ENCODE measurements at places on chromosomes 3 and 15.

GRCh38 chr15:89496155-89497098 lies at the start of gene RHCG:
TSS of gene RHCG (minus strand) at chr15:89496583. CDS start at chr15:89496544, 39 bp downstream.
- no peak within 1 kb of the TSS for H3K27ac ChIP-seq
- no peak within 1 kb of the TSS for H3K4me3 ChIP-seq
- peaks cover 36% of the 10 kb centered on the region for H3K27me3 ChIP-seq
- no peak for DNase-seq

- no peaks in the 10 kb centered on the region for H3K4me1 ChIP-seq
- H3K36me3 ChIP-seq: no peaks in the 10 kb centered on the region
- no peak for DNase-seq
- H3K4me3 ChIP-seq: no peak overlapping the region
- no peak overlapping the region for H3K27ac ChIP-seq
Observed at GRCh38 chr3:64988188-64988587, 300.4 kb upstream of the ADAMTS9 start.

- no peak overlapping the region for H3K27ac ChIP-seq
- no peaks in the 10 kb centered on the region for H3K36me3 ChIP-seq
- no peaks in the 10 kb centered on the region for H3K27me3 ChIP-seq
- no peak overlapping the region for H3K4me3 ChIP-seq
- no peak for DNase-seq
Observed at GRCh38 chr3:178802259-178802658, 266.0 kb downstream of the KCNMB2 start.

- H3K4me1 ChIP-seq: no peaks in the 10 kb centered on the region
- no peak overlapping the region for H3K4me3 ChIP-seq
- H3K27me3 ChIP-seq: no peaks in the 10 kb centered on the region
- H3K36me3 ChIP-seq: no peaks in the 10 kb centered on the region
Observed at GRCh38 chr3:31025541-31025940, 131.1 kb upstream of the GADL1 start.

- peaks cover 4% of the 10 kb centered on the region for H3K4me1 ChIP-seq
- DNase-seq: no peak
- H3K36me3 ChIP-seq: peaks cover 13% of the 10 kb centered on the region
- H3K27ac ChIP-seq: no peak overlapping the region
Observed at GRCh38 chr3:158685159-158685558, 12.7 kb upstream of the LXN start.

- H3K4me1 ChIP-seq: no peaks in the 10 kb centered on the region
- no peak for DNase-seq
- peaks cover 63% of the 10 kb centered on the region for H3K27me3 ChIP-seq
- H3K27ac ChIP-seq: no peak overlapping the region
- H3K4me3 ChIP-seq: no peak overlapping the region
- no peaks in the 10 kb centered on the region for H3K36me3 ChIP-seq
Observed at GRCh38 chr3:184602372-184603150, 41.0 kb downstream of the EPHB3 start.

DNA sequence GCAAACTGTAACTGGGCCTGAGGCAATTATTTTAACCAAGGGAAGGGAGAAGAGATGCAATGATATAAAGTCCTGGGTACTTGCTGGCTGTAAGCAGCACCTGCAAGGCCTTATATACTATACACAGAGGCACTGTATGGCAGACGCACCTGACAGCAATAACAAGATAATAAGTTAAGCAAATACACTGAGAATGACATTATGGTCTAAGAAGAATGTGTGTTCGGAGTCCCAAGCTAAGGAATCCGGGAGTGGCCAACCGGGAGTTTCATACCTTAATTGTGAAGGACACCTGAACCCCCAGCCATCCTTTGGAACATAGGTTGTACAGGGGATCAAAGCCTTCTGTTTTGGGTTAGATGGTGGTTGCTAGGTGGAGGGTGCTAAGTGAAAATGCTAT lies 13.7 kb downstream of the FAM240A start:
- H3K27ac ChIP-seq: no peak overlapping the region
- no peak for DNase-seq
- H3K27me3 ChIP-seq: peaks cover 21% of the 10 kb centered on the region
- no peak overlapping the region for H3K4me3 ChIP-seq
- no peaks in the 10 kb centered on the region for H3K36me3 ChIP-seq

- no peak overlapping the region for H3K27ac ChIP-seq
- no peak overlapping the region for H3K4me3 ChIP-seq
- H3K36me3 ChIP-seq: no peaks in the 10 kb centered on the region
- peaks cover 2% of the 10 kb centered on the region for H3K4me1 ChIP-seq
- peaks cover 29% of the 10 kb centered on the region for H3K27me3 ChIP-seq
Observed at GRCh38 chr3:33278163-33278562, 921 bp downstream of the FBXL2 start.

DNA sequence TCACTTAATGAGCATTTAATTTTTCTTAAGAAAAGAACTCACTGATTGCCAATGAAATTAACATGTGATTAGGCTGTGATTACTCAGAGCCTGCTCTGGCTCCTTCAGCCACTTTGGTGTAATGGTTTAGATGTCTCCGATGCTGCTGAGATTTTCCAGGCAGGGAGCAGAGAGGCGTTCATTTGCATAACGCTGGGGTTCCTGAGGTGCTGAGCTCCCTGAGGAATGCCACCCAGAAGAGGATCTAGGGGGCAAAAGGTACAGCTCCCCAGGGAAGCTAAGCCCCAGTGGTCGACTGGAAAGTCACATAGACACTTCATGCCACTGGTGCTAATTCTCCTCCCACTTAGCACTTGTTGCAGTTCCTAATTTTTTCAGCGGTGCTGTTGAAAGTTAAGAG lies 119.5 kb downstream of the USP13 start:
- H3K27ac ChIP-seq: no peak overlapping the region
- H3K4me3 ChIP-seq: no peak overlapping the region
- peaks cover 24% of the 10 kb centered on the region for H3K36me3 ChIP-seq
- DNase-seq: no peak
- no peaks in the 10 kb centered on the region for H3K27me3 ChIP-seq
- peaks cover 2% of the 10 kb centered on the region for H3K4me1 ChIP-seq

- H3K36me3 ChIP-seq: no peaks in the 10 kb centered on the region
- no peak overlapping the region for H3K27ac ChIP-seq
- H3K27me3 ChIP-seq: no peaks in the 10 kb centered on the region
Observed at GRCh38 chr3:162865466-162865865, 1368.9 kb downstream of the OTOL1 start.

GRCh38 chr3:183410280-183410679 lies 18.1 kb downstream of the MCF2L2 start:
- no peak overlapping the region for H3K4me3 ChIP-seq
- DNase-seq: no peak
- H3K27ac ChIP-seq: no peak overlapping the region
- H3K4me1 ChIP-seq: peaks cover 3% of the 10 kb centered on the region
- H3K36me3 ChIP-seq: no peaks in the 10 kb centered on the region

GRCh38 chr3:64188810-64189560 lies 36.3 kb downstream of the PRICKLE2 start:
- no peak overlapping the region for H3K27ac ChIP-seq
- no peaks in the 10 kb centered on the region for H3K4me1 ChIP-seq
- no peak overlapping the region for H3K4me3 ChIP-seq
- no peaks in the 10 kb centered on the region for H3K36me3 ChIP-seq
- no peak for DNase-seq
- peaks cover 1% of the 10 kb centered on the region for H3K27me3 ChIP-seq
